ENCODE measurements at places on chromosomes 16 and 17.

- no peak for DNase-seq
These were observed 6.1 kb upstream of the EIF1 start for GRCh38 chr17:41682631-41683030.

- no peak for DNase-seq
These were observed 856 bp upstream of the SCPEP1 start for GRCh38 chr17:56976941-56977608.

- no peak for DNase-seq
These were observed 64.9 kb downstream of the PLD6 start for GRCh38 chr17:17141279-17141678.

DNA sequence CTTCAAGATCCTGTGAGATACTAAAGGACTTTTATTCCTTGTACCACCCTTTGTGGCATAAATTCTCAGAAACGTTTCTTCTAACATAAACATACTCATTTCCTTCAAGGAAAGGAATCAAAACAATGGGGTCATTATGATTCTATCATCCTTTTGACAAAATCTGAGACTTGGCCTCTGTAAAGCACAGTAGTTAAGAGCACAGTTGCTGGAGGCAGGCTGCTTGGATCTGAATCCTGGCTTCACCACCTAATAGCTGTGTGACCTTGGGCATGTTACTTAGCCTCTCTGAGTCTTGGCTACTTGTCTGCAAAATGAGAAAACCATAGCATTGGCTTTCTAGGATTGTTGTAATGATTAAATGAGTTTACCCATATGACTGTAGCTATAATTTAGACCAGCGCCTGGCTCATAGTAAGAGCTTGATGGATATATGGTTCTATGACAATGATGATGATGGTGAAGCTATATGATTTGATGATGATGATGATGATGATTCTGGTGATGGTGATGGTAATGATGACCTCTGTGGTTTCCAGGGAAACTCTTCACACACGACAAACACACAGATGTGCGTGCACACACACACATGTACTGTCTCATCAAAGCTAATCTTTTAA, 6.1 kb upstream of the KRT31 start:
- no peak for DNase-seq

DNA sequence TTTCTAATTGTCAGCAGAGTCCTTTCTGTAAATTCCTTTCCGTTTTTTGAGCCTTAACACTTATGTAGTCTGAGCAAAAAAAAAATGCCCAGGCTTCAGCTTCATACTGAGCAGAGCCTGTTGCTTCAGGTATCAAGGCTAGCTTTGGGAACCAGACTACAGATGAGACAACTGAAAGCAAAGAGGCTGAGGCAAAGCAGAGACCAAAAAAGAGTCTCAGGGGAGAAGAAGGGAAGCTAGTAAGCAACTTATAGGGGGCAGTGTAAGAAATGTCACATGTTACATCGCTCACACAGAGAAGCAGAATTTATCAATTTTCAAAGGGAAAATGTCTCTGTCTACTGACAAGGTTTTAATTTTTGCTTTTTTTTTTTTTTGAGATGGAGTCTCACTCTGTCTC, 3.3 kb downstream of the HASPIN start:
- no peak for DNase-seq

- DNase-seq, result no peak
These were observed 1.2 kb downstream of the RPH3AL start for GRCh38 chr17:351449-351738.

DNA sequence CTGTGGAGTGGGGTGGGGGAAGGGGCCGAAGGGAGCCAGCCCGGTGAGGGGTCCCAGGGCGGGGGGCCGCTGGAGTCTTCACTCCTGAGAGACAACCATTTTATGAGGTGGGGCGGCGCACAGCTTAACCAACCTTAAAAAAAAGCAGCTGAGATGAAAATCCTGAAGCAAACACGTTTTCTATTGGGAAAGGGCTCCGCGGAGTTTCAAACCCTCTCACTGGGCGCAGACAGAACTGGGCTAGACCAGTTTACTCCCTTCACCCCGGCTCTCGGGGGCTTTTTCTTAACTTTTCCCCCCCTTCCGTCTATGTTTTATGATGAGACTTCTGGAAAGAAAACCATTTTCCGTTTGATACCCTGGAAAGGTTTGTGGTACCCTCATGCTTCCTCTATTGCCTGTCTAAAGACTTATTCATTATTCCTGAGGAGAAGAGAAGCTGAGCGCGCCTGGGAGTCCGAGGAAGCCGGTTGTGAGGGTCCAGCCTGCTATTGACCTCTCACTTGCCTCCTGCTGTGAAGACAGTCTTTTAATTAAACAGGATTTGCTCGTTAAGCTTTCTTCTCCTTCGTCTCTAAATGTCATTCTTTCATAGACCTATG, 482 bp upstream of the SSH2 start:
- DNase-seq, result no peak

DNA sequence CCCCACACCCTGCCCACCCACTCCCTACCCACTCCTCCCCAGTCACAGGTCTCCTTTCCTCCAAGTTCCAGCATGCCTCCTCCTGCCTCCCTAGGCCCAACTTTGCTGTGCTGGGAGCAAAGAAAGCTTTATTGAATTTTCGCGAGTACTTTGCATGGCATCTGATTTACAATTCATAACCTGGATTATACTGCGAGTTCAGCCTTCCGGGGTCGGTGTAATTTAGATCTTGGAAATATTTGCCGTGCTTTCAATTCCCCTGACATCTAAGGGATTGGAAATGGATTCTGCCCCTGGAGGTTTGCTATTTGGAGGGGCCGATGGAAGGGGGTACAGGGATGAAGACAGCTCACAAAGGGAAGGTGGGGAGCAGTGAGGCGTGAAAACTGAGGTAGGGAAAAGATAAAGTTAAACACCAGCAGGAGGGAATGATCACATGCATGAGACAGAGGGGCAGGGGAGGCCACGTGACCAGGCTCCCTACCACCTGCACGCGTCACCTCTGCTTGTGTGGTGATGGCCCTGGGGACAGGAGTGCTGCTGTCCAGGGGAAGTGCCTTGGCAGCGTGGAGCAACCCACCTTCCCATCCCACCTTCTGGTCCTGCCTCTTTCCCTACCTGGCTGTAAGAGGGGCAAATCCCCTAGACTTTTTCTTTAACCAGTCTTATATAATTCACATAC, 132.3 kb upstream of the RPL38 start:
- DNase-seq, result no peak

GRCh38 chr16:51163894-51164566, 13.0 kb upstream of the SALL1 start:
- DNase-seq, result no peak

- no peak for DNase-seq
These were observed at the start of gene MAPK7 for GRCh38 chr17:19378416-19379360. Gene MAPK7 (plus strand): TSS chr17:19378498. CDS start chr17:19378901, 403 bp downstream.

GRCh38 chr16:21565861-21566669, 33.3 kb upstream of the METTL9 start:
- no peak for DNase-seq

DNA sequence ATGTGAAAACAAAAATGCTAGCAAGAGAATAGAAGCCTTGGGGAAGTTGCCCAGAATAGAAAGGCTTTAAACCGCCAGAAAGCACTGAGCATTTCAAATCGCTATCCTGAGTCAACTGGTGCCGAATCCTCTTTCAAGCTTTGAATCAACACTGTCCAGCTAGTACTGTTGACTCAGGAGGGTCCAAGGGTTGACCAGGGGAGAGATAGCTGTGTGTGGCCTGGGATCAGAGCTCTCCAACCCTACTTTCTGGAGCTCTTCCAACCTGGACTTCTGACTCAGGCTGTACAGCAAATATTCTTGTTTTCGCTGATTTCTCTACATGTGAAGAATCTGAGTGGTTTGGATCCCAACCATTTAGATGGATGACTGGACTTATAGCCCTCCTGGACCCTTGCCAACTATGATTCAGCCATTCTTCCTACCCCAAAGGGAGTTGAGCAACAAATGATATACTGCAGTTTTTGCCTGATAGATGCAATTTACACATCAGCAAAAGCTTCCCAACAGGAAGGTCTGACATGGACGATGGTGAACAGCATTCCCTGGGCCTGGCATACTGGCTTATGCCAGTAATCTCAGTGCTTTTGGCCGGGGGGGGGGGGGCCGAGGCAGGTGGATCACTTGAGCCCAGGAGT, 154.0 kb upstream of the SDK2 start:
- DNase-seq, result no peak

- no peak for DNase-seq
These were observed 8.9 kb upstream of the TMEM220 start for GRCh38 chr17:10738521-10739258.

DNA sequence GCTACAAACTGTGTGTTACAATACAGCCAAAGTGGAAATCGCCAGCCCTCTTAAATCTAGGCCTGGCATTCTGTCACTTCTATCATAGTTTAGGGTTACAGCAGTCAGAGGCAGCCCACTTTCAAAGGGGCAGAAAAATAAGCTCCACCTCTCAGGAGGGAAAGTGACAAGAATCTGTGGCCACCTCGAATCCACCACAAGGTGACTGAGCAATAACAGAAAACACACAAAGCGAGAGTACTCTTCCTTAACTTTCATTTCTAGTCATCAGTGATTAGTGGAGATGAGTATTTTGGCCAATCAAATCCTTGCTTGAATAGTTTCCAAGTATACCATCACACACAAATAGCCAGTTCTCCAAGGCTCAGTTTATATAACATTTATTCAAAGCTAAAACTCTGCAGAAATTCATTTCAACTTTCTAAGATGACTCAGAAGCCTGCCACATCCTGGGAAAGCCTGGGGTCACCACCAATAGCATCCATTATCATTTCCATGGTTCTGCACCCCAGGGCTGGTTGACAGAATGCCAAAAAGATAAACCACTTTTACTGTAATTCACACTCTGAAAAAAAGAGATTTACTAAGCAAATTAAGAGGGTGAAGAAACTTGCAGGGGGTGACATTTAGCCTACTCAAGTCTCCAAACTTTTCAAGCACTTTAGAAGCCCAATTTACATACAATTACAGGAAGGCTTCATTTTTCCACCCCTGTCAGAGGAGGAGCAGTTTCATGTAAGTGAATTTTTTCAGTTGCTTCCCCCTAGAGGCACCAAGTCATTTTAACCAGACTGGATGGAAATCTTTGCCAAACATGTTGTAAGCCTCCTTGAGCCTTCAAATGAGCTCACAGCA, 66.8 kb downstream of the SALL1 start:
- DNase-seq, result peak; percentile 28

DNA sequence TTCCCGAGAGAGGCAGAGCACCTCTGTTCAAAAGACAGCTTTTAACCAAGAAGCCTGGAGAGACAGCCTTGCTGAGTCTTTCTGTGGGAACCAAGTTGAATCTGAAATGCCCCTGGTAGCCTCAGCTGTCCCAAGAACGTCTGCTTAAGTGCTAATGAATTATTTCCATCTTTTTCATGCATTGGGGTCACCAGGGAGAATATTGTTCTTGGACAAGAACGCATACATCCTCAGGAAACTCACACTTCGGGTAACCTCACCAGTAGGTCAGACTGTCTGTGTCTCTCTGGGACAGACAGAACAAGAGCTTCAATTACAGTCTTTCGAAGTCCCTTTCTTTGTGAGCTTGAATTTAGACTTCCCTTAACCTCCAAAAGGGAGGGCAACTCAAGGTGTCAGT, 134.6 kb upstream of the ADAMTS18 start:
- no peak for DNase-seq

DNA sequence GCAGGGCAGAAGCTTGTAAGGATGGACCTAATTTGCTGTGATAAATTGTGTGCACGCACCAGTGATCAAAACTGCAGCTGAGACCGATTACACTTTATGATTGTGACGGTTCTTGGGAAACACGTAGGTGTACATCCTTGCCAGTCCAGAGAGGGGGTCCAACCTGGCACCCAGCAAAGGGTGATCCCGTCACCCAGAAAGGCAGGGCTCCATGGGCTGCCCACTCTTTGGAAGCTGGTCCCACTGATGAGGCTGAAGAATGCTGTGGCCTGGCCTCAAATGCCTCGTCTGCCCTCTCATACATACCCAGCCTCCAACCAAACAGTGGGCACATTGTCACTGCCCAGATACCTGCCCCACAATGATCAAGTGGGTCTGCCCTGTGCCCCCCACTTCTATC, 132.0 kb downstream of the C16orf78 start:
- no peak for DNase-seq

GRCh38 chr17:57605675-57606105, 139.4 kb downstream of the CCDC182 start:
- DNase-seq, result no peak

GRCh38 chr17:66491213-66491612, 188.8 kb downstream of the PRKCA start:
- DNase-seq, result no peak

GRCh38 chr17:77863814-77864161, 94.7 kb upstream of the TNRC6C start:
- DNase-seq, result no peak
